CD4-positive, alpha-beta T cell treated with Interferon alpha-2 for 1 hour (primary cell): ENCODE measurements at places on chromosomes 6 and 20.

GRCh38 chr6:1917626-1918371 lies 308.1 kb downstream of the FOXC1 start:
- DNase-seq: no peak

DNA sequence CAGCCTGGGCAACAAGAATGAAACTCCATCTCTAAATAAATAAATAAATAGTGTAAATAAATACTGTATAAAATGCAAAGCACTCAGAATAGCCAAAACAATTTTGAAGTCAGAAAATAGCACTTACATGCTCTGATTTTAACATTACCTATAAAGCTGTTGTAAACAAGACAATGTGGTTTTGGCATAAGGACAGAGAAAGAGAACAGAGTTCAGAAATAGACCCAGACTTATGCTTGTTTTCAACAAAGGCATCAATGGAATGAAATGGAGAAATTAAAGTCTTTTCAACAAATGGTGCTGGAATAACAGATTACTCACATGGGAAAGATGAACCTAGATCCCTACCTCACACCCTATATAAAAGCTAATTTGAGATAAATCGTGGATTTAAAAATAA lies 10.4 kb downstream of the ACAT2 start:
- DNase-seq: no peak

- peak; percentile 41 for DNase-seq
These were observed 212.0 kb upstream of the SGK1 start for GRCh38 chr6:134529921-134530320.

- no peak for DNase-seq
These were observed 78.8 kb upstream of the CD83 start for GRCh38 chr6:14038467-14039437.

GRCh38 chr20:13423472-13424173 lies 202.5 kb downstream of the ISM1 start:
- no peak for DNase-seq

GRCh38 chr6:24430086-24430485 lies 27.4 kb downstream of the MRS2 start:
- DNase-seq: no peak

- DNase-seq: no peak
These were observed 299.0 kb downstream of the DOK5 start for GRCh38 chr20:54774426-54774825.

GRCh38 chr6:155254139-155254538 lies 9.7 kb upstream of the CLDN20 start:
- DNase-seq: no peak

- no peak for DNase-seq
These were observed 57.3 kb upstream of the MLIP start for GRCh38 chr6:54053881-54054391.

DNA sequence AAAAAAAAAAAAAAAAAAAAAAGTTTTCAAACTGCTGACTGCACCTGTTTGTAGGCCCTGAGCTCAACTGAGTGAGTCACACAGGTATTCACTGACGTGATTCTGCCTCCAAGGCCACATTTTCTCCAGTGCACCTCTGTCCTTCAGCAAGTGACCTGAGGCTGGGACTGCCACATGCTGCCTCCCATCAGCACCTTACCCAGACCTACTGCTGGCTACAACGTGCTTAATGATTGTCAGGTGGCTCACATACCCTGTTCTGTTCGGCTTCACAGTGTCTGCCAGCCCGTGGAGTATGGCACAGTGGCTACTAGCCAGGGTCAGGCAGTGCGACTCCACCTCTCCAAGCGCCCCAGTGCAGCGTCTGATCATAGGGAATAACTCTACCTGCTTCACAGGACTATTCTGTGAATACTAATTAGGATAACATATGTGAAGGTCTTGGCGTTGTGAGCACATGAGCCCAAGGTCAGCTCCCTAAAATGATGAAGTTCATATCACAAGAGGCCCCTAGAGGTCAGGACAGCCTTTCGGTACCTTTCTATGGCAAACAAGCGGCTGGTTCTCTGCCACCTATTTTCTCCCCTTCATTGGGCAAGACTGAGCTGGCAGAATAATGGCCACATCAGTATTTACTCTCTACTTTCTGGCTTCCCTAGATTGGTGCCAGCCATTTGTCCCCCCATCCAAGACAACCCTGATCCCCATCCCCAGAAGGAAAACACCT lies 28.1 kb downstream of the RIPOR3 start:
- DNase-seq: no peak

DNA sequence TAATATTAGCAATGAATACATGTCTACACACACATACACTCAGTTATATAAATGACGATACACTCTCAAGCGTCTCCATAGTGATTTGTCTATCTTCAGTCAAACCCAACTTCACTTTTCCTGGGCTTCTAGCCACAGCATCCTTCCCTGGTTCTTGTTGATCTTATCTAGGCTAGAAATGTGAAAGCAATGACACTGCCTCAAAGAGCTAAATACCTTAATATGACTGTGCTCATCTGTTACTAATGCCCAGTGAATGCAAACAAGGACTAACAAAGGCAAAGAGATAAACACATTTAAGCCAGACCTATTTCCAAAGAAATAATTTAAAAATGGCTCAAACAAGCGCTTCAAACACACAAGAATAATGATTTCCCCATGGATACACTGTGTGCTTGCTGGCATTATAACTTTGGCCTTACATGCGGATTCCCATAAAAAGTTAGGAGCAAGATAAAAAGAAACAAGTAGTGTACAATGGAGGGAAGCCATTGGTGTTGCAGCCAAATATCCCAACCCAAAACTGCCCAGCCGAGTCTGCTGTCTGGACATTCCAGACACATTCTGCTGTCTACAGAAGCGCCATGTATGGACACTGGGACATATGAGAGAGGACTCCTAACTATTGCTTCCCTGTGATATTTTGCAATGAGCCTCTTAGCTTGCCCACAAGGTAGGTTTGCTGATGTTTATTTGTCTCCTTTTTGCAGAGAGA lies 19.5 kb upstream of the DAAM2 start:
- DNase-seq: no peak

DNA sequence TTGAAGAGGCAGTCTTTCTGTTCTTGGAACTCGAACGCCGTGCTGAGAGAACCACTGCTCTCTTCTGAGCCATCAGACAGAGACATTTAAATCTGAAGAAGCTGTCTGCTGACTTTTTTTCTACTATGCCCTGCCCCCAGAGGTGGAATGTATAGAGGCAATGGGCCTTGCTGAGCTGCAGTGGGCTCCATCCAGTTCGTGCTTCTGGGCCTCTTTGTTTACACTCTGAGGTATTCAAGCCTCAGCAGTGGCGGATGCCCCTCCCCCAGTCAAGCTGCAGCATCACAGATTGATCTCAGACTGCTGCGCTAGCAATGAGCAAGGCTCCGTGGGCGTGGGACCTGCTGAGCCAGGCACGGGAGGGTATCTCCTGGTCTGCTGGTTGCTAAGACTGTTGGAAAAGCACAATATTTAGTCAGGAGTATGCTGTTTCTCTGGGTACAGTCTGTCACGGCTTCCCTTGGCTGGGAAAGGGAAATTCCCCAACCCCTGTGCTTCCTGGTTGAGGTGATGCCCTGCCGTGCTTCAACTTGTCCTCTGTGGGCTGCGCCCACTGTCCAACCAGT lies 526.8 kb downstream of the CD109 start:
- no peak for DNase-seq

DNA sequence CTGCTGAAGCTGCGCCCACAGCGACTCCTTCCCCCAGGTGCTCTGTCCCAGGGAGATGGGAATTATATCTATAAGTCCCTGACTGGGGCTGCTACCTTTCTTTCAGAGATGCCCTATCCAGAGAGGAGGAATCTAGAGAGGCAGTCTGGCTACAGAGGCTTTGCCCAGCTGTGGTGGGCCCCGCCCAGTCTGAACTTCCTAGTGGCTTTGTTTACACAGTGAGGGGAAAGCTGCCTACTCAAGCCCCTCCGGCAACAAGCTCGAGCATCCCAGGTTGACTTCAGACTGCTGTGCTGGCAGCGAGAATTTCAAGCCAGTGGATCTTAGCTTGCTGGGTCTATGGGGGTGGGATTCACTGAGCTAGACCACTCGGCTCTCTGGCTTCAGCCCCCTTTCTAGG lies 152.5 kb upstream of the MAP3K7 start:
- DNase-seq: no peak

- DNase-seq: no peak
These were observed 87.1 kb downstream of the CEBPB start for GRCh38 chr20:50277460-50278376.

DNA sequence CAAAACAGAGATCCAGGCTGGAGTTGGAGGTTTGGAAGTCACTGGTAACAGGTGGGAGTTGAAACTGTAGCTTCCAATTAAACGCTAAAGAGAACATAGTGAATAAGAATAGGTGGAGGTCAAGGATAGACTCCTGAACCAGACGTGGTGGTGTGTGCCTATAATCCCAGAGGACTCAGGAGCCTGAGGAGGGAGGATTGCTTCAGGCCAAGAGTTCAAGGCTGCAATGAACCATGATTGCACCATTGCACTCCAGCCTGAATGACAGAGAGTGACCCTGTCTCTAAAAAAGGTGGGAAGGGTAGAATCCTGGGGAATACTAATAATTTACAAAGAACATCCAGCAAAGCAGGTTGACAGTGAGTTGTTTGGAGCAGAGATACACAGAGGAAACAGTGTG lies 13.6 kb downstream of the NRSN1 start:
- no peak for DNase-seq

GRCh38 chr20:41242352-41242751 lies 75.2 kb downstream of the ZHX3 start:
- no peak for DNase-seq

DNA sequence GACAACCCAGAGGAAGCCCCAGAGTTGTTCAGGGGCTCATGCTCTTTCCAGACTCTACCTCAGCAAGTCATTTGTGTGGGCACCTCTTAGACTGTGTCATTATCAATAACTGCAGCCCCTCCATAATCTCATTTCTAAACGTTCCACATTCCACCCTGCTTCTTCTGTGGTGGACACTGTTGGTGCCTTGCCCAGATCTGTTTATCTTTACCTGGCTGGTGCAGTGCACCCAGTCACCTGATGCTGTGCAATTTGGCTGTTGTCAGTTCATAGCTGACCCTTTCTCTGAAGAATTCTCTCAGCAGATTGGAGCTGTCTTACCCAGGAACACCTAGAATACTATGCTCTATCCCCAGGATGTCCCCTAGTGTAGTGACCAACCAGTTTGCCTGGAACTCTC lies 80.0 kb downstream of the ATRN start:
- no peak for DNase-seq

DNA sequence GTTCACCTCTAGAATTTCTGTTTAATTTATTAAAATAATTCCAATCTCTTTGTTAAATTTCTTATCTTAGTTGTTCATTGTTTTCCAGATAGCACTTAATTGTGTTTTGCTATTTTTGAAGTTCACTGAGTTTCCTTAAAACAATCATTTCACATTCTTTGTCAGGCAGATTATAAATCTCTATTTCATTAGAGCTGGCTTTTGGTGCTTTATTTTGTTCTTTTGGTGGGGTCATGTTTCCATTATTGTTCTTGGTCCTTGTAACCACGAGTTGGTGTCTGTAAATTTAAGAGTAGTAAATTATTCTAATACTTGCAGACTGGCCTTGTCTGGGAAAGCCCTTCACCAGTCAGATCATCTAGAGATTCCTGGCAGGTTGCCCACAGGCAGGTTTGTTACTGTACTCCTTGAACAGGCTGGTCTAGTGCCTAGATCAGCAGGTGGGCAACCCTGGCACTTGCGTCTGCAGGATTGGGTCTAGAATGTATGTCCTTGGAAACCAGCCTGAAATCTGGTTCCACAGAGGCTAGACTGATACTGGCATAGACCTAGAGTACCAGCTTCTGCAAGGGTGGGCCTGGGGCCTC lies 110.4 kb downstream of the ADGB start:
- no peak for DNase-seq

- DNase-seq: no peak
These were observed 54.8 kb downstream of the SENP6 start for GRCh38 chr6:75656479-75656878.

DNA sequence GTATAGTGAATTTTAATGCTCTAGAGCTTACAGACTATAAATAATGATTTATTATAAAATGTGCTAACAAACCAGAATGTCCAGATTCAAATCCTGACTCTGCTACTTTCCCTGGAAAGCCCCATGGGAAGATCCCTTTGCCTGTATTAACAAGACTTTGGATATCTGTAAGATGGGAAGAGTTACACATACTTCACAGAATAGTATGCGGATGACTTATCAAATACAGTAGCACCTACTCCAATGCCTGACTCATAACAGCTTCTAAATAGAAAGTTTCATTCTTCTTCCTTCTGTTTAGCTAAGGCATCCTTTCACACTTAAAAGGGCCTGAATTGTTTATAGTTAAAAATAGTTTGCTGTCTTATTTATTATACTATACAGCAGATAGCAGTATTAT lies 166.3 kb downstream of the KCNQ5 start:
- DNase-seq: no peak

GRCh38 chr6:24847402-24847801 lies 48.7 kb upstream of the ARMH2 start:
- DNase-seq: no peak

GRCh38 chr20:64025101-64025825 lies 10.7 kb upstream of the C20orf204 start:
- DNase-seq: no peak

GRCh38 chr20:6099819-6100218 lies 23.0 kb downstream of the FERMT1 start:
- DNase-seq: no peak

GRCh38 chr6:40930555-40930954 lies 108.5 kb downstream of the UNC5CL start:
- no peak for DNase-seq

DNA sequence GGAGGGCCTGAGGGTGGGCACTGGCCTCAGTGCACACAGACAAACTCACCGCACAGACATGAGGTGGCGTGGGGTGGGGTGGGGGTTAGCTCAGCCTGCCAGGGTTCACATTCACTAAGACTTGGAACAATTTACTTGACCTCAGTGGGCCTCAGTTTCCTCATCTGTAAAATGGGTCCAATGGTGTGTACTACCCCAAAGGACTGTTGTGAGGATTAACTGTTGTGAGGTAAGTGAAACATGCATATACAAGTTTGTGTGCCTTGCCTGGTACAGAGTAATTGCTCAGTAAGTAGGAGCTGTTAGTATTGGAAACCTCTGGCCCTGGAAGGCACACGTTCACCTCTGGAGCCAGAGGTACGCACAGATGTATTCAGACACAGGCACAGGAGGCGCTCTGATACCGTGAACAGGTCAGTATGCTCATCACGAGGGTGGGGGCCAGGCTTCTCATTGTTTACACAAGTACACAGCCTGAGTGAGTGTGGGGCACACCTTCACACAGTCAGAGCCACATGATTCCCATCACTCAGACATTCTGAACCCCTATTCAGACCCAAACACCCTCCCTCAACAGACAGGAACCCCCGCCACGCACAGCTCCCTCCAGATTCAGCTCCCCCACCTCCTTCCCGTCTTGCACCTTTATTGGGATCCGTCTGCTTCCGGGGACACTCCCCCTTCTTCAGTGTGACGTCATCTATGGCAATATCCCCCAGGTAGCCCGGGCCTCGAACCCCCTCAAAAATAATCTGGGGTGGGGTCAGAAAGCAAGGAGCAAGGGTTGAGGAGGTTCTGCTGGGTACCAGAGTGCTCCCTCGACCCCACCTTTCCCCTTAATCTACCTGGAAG lies 59.9 kb downstream of the MDGA1 start:
- no peak for DNase-seq

GRCh38 chr20:32610472-32611218 lies 25.5 kb upstream of the NOL4L start:
- DNase-seq: no peak

GRCh38 chr6:169168706-169169105 lies 84.9 kb downstream of the THBS2 start:
- no peak for DNase-seq
